ENCODE measurements at places on chromosomes 16 and 17.
A peak's percentile ranks its signal among the peaks of the same experiment; 100 is the strongest.

- no peak for DNase-seq
Observed at GRCh38 chr17:11671126-11671525, 72.9 kb downstream of the DNAH9 start.

DNA sequence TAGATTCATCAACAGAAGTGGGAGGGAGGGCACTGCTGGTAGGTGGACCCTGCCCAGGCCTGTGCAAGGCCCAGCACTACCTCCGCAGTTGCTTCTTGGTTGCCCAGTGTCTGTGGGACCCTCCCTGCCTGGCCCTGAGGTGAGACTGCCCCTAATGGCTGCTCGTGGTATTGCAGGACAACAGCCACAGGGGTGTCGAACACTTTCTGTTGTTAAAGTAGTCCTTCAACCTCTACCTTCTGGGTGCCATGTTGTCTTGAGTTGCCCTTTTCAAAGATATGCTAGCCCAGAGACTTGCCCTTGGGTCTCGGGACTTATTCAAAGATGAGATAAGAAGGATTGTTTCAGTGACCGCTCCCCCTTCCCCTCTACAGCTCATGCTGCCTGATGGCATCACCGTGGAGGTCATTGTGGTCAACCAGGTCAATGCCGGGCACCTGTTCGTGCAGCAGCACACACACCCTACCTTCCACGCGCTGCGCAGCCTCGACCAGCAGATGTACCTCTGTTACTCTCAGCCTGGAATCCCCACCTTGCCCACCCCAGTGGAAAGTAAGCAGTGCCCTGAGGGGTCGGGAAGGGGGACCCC, 29.1 kb downstream of the AKAP1 start:
- DNase-seq, result peak; percentile 54

- no peak for DNase-seq
Observed at GRCh38 chr17:38540514-38541045, 65.2 kb downstream of the SRCIN1 start.

GRCh38 chr16:11585460-11586377, 1.0 kb downstream of the LITAF start:
- DNase-seq, result peak; percentile 48

DNA sequence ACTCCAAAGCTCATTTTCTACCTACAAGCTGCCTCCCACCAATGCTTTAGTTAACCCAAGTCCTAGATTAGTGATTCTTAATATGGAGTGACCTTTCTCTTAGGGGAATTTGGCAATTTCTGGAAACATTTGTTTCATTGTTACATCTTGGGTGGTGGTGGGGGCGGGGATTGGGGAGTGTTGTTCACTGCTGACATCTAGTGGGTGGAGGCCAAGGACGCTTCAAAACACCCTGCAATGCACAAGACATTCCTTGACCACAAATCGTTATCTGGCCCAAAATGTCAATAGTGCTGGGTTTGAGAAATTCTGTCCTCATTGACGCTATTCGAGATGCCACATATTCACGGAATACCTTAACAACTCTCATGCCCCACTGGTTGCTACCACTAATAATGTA, 282.9 kb downstream of the RBFOX1 start:
- DNase-seq, result no peak

- no peak for DNase-seq
Observed at GRCh38 chr16:80023865-80024264, 423.3 kb upstream of the MAF start.

DNA sequence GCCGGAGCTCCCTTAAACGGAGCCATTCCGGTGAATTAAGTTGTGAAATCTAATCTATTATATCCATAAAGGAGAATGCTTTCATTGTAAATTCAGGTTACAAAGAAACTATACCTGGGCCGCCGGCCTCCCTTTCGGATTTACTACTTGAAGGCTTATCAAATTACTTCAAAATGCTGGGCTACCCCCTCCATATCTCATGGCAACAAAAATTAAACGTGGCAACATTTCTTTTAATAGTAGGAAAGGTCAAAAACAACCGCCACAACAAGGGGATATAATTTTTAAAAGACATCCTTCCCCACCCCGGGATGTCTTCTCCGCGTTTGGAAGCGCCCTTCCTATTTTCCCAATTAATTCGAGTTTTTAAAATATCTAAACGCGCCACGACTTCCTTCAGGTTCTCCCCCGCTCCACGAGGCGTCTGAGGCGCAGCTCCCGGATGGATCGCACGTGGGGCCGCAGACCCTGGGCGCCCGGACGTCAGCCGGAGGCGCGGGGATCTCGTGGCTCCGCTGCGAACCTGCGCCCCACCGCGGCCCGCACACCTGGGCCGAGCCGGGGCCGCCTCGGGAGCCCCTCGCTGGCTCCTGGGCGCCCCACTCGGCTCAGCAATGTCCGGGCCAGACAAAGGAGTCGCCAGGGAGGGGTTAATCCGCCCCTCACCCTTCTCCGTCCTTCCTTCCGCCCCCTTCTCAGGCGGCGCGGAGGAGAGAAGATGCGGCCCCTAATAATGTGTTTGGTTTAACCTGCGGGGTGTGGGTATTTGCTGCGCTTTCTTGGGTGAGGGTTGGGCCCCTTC, 47.4 kb upstream of the SLC38A10 start:
- DNase-seq, result no peak

- DNase-seq, result no peak
Observed at GRCh38 chr16:12300945-12301500, 324.5 kb downstream of the SNX29 start.

DNA sequence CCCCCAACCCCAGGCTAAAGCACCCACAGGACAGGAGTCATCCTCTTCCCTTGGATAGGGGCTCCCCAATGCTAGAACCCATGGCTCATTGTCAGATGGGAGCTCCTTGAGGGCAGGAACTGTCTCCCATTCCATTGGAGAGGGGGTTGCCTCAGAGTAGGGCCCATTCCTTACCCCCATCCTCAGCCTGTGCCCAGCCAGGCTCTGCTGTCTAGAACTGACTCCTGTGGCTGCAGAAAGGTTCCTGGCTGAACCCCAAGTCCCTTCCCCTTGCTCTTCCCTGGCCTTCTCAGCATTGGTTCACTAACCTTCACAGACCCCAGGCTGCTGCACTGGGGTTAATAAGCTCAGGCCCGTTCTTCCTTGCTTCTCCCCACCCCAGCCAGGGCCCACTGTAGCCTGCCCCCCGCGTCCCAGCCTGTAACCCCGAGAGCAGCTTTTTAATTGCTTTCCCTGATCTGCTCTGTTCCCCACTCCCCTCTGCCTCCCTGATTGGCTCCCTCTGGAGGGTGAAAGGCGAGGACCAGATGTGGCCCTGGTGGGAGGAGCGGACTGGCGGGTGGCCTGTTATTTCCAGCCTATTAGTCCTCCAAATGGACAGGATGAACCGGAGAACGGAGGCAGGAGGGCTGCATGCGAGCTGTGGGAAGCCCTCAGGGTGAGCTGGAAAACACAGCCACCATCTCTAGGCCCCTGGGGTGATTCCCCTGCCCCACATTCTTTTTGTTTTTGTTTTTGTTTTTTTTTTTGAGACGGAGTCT, 6.0 kb upstream of the GFAP start:
- DNase-seq, result no peak

DNA sequence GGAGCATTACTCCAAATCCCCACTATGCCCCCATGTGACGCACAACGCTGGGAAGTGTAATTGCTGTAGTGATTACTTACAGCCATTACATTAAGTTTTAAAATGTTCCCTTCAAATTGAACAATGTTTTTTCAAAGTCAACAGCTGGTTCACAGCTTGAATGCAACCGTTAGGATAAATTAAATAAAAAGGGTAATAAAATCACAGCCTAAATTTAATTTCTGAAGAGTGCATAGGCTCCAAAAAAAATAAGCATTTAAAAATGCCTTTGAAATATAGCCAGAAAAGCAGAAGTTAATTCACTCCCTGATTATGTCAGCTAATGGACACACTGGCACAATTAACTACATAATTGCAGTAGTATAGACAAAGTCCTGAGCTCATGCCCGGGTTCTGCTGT, 50.5 kb upstream of the KDM8 start:
- DNase-seq, result no peak

DNA sequence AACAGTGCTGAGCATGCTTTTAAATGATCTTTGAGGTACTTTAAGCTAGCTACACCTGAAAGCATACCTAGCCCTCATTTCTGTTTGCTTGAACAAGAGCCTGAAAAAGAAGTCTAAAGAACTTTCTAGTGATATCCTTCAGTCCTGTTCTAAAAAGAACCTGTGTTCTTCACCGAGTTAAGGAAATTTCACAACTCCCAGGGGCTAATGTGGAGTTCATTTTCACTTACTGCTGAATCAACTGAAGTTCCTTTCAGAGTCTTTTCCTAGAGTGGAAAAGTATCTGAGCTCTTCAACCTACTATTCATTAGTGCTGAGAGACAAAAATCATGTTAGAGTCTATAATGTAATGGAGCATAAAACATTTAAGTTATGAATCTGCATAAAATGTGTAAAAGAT, 66.9 kb downstream of the CHD9 start:
- DNase-seq, result no peak

DNA sequence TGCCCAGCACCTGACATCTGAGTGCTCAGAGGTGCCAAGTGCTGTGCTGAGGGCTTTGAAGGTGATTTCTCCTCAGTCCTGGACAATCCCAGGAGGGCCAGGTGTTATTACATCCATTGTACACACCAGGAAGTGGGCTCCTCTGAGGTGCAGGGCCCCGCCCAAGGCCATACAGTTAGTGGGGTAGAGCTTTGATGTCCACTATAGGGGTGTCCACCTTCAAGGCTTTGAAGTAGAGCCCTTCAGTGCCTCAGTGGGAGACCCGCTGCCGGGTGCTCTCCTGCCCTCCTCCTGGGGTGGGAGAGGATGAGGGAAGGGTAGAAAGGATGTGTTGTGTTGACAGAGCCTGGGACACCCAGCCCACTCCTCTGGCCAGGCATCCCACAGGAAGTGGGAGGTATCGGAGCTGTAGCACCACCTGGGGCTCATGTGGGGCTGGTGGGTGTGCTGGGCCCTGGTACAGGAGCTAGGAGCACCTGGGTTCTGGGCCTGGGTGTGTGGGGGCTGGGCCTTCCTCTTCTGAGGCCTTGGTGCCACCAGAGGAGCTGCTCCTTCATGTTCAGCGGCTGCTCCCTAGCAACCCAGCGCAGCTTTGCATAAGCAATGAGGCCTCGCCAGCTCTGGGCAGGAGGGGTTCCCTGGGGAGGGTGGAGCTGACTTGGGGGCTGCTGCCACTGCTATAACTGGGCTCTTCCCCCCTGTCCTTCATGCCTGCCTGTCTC, 7.4 kb downstream of the LASP1 start:
- no peak for DNase-seq

DNA sequence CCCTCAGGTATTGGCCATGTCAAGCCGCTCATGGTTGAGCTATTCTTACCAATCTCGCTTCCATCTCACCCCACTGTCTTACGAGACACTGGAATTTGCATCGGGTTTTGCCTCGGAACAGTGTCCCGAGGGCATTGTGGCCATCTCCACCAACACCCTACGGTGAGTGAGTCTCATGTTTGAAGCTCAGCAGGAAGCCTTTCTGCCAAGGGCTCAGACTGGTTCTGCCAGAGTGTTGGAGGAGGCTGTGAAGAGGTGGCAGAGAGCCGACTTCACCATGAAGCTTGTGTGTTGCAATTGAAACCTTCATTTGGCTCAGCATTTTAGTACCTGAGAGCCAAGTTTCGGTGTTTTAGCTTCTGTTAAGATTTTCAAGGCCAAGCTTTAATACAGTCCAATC, 38.0 kb downstream of the SF3B3 start:
- no peak for DNase-seq

GRCh38 chr17:45902892-45903346, 8.6 kb downstream of the MAPT start:
- DNase-seq, result no peak

DNA sequence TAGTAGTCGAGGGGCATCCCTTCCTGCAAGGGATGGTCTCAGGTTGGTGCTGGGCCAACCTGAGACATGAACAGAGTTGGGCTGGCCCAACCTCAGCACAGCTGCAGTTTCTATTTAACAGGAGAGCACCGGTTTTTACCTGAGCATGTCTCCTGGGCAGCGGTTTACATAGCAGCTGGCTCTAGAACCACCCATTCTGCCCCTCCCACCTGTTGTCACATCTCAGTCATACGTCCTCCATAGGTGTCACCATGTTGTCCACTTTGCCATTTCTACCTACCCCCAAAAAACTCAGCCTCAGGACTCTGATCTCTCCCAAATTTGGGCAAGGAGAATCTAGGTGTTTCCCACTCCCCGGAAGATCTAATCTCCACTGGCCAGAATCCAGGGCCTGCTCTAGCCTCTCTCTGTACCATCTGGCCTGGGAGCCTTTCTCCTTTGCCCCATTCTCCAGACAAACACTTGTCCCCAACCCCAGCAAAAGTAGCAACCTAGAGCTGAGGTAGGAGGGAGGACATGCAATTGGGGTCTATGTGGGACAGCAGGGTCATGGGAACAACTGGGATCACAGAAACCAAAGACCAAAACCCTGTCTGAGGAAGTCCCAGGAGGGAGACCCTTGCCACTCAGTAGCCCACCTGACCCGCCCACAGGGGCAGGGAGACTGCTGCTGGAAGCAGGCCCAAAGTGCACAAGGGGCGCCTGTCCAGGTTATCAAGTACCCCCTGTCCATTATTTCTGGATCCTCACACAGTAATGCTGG, 19.1 kb downstream of the ETV4 start:
- no peak for DNase-seq

DNA sequence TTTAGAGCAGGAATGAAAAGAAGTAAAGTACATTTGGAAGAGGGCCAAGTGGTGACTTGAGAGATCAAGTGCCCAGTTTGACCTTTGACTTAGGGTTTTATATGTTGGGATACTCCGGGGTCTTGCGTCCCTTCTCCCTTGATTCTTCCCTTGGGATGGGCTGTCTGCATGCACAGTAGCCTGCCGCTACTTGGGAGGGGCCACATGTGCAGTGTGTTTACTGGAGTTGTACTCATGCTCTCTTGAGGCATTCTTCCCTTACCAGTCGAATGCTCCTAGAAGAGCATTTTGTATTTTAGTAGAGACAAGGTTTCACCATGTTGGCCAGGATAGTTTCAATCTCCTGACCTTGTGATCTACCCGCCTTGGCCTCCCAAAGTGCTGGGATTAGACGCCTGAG, 23.8 kb downstream of the GDPD1 start:
- DNase-seq, result no peak

DNA sequence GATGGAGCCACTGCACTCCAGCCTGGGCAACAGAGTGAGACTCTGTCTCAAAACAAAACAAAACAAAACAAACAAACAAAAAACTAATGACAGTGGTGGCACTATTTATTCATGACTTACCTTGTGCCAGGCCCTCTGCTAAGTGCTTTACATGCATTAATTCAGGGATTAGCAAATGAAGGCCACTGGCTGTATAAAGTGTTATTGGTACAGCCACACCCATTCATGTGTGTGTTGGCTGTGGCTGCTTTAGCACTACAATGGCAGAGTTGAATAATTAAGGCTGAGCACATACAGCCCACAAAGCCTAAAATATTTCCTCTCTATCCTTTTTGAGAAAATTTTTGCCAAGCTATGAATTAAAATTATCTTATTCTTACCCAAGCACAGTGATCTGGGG, 531.8 kb upstream of the CDH5 start:
- no peak for DNase-seq

DNA sequence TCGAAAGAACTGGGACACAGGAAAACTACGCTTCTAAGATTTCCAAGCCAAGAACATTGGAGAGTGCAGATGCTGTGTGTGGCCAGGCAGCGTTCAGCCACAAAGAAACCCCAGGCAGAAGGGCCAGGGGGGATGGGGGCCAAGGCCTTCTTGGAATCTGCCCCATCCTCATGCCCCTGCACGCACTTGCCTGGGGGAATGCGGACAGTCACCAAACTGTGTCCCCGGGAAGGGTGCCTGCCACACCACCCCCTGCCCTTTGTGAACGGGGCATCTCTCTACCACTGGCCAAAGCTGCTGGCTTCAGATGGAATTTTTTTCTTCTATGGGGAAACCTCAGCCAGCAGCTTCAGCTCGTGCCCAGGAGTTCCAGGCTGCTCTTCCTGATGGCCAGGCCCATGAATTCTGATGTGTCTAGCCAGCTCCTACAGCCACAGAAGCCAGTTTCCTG, 32.0 kb upstream of the DNAH17 start:
- no peak for DNase-seq

GRCh38 chr17:3385869-3386816, at the start of gene OR3A2:
Gene OR3A2, minus strand, starts transcription at chr17:3386308.
- DNase-seq, result no peak

All from CD8-positive, alpha-beta T cell (primary cell).